ENCODE measurements at places on chromosomes 4 and X. TPM values are rescaled to one million over a fixed set of nuclear protein-coding genes. Genes with fewer than 3 reads are reported as not detected.

GRCh38 chr4:2843941-2844584, 419 bp downstream of the ADD1 start:
- H3K27me3 ChIP-seq: no peaks in the 10 kb centered on the region
- DNase-seq: no peak
- H3K36me3 ChIP-seq: no peaks in the 10 kb centered on the region
- peaks cover 32% of the 10 kb centered on the region for H3K4me1 ChIP-seq
- peak overlapping the region; percentile 94 for H3K4me3 ChIP-seq

Gene SHROOM4
- total RNA-seq: 4.6 TPM

Gene SPANXN1
- not detected for total RNA-seq

GRCh38 chr4:140098455-140099160, 55.4 kb downstream of the MAML3 start:
- H3K4me3 ChIP-seq: peak overlapping the region; percentile 23
- no peaks in the 10 kb centered on the region for H3K36me3 ChIP-seq
- H3K4me1 ChIP-seq: peaks cover 40% of the 10 kb centered on the region
- peak overlapping the region; percentile 82 for H3K27ac ChIP-seq
- H3K27me3 ChIP-seq: no peaks in the 10 kb centered on the region

- no peak overlapping the region for H3K27ac ChIP-seq
- peaks cover 3% of the 10 kb centered on the region for H3K27me3 ChIP-seq
- H3K4me3 ChIP-seq: no peak overlapping the region
- H3K4me1 ChIP-seq: no peaks in the 10 kb centered on the region
- H3K36me3 ChIP-seq: peaks cover 28% of the 10 kb centered on the region
Measured at GRCh38 chrX:68533656-68534055, 34.8 kb downstream of the YIPF6 start.

- H3K27me3 ChIP-seq: no peaks in the 10 kb centered on the region
- H3K27ac ChIP-seq: no peak overlapping the region
- DNase-seq: no peak
Measured at GRCh38 chr4:1834047-1834775, 21.7 kb downstream of the LETM1 start.

Gene NKX1-1
- total RNA-seq: not detected

DNA sequence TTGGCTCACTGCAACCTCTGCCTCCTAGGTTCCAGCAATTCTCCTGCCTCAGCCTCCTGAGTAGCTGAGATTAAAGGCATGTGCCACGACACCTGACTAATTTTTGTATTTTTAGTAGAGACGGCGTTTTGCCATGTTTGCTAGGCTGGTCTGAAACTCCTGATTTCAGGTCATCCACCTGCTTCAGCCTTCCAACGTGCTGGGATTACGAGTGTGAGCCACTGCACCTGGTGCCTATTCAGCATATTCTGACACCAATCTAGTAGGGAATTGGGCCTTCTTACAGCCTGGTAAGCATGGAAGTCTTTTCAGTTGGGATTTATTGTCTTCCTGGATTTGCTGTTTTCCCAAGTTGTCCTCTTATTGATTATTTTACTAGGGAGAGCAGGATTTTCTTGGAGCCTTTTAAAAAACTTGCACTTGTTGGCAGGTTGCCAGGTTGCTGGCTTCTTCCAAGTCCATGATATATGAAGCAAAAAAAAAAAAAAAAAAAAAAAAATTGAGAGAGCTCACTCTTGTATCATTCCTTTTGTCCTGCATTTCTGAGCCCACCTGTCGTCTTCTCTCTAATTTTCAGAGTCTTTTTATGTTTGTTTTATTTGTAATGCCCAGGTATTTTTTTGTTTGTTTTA, 43.7 kb downstream of the TMPRSS11E start:
- H3K27me3 ChIP-seq: no peaks in the 10 kb centered on the region
- no peak overlapping the region for H3K27ac ChIP-seq
- no peak overlapping the region for H3K4me3 ChIP-seq
- no peaks in the 10 kb centered on the region for H3K4me1 ChIP-seq
- H3K36me3 ChIP-seq: no peaks in the 10 kb centered on the region
- DNase-seq: no peak

- H3K4me1 ChIP-seq: no peaks in the 10 kb centered on the region
- no peak overlapping the region for H3K27ac ChIP-seq
Measured at GRCh38 chr4:11214281-11214680, 214.4 kb downstream of the HS3ST1 start.

DNA sequence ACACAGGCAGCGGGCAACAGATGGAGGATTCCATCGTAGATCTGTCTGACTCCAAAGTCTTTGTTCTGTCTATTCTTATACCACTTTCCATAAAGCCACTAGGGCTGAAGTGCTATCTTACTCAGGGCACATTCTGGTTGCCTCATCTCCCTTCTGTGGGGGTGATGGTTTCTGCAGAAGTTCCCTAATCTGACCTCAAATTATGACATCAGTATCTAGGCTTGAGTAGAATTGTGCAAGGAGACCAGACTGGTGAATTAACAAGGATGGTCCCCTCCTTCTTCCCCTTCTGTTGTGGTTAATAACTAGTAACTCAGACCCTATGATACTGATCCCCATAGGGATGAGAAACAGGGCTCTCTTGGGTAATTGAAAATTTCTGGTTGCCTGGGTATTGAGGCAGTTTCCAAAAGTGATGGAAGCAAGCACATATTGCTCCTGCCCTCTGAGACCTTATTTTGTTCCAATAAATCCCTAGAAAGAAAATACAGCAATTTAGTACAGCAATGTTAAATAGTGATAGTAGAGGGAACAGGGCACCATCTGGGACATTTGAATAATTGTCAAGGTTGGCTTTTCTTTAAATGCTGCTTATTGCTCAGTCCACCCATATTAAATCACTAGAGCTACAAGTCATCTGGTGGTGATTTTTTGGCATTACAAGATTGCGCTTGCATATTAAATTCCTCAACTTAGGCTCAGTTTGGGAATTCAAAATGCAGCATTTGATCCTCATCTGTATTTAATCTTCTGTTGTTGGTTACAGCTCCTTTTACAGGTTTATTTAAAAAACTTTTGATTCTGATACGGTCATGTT, 57.3 kb upstream of the AP1S2 start:
- no peaks in the 10 kb centered on the region for H3K4me1 ChIP-seq
- H3K27ac ChIP-seq: no peak overlapping the region
- H3K4me3 ChIP-seq: no peak overlapping the region
- no peaks in the 10 kb centered on the region for H3K27me3 ChIP-seq
- peak; percentile 6 for DNase-seq
- H3K36me3 ChIP-seq: no peaks in the 10 kb centered on the region

GRCh38 chr4:76363556-76364290, 57.2 kb downstream of the STBD1 start:
- H3K36me3 ChIP-seq: peaks cover 29% of the 10 kb centered on the region
- H3K27ac ChIP-seq: no peak overlapping the region
- H3K4me3 ChIP-seq: no peak overlapping the region
- no peaks in the 10 kb centered on the region for H3K27me3 ChIP-seq

All from tibial nerve (tissue), 4 donors.